Stimulated activated CD8-positive, alpha-beta memory T cell treated with anti-CD3 and anti-CD28 coated beads, Interleukin-4, amount 100 ng/mL, for 1 hour (primary cell): ENCODE measurements at places on chromosomes 2 and 18.

GRCh38 chr2:71125506-71126294 lies 4.3 kb downstream of the MCEE start:
- DNase-seq = no peak

GRCh38 chr2:28252311-28252710 lies 140.3 kb upstream of the FOSL2 start:
- no peak for DNase-seq

DNA sequence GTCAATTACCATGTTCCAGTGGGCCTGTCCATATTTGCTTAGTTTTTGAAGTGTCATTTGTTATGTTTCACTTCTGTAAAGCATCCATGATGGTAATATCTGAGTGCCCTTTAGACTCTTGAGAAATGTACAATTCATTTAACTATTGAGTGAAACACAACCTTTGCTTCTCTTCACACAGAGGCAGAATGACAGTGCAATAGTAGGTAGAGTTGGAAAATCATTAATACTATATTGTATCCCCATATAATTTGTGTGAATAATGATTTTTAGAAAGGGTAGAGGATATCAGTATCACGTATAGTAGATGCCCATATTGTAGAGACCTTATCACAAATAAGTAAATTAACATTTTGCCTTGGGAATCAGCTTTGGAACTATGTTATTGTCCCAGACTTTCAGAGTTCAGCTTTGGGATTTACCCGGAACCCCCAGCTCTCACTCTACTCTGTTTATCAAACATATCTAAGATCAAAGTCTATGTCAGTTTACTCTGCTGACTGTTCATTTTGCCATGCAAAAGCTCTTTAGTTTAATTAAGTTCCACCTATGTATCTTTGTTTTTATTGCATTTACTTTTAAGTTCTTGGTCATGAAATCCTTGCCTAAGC lies 172.7 kb upstream of the NOL4 start:
- no peak for DNase-seq

- no peak for DNase-seq
Measured at GRCh38 chr2:213227458-213227857, 56.8 kb upstream of the SPAG16 start.

DNA sequence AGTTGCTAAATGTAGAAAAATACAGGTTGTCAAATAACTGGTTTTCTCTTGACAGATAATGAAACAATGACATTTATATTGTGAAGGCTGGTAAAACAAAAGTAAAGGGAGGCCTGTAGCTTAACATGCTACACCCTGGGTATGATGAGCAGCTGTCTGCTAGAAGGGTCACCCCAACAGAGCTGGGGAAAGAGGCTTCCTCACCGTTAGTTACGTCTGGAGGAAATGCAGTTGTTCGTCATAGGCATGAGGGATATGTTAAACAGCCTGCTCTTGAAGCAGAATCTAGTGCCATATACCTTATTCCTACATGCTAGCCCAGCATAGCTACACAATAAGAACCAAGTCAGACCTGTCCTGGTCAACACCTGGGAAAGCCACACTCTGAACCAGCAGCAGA lies 49.9 kb downstream of the LPIN2 start:
- DNase-seq = no peak

GRCh38 chr2:152627351-152627957 lies 89.8 kb downstream of the PRPF40A start:
- DNase-seq = no peak

DNA sequence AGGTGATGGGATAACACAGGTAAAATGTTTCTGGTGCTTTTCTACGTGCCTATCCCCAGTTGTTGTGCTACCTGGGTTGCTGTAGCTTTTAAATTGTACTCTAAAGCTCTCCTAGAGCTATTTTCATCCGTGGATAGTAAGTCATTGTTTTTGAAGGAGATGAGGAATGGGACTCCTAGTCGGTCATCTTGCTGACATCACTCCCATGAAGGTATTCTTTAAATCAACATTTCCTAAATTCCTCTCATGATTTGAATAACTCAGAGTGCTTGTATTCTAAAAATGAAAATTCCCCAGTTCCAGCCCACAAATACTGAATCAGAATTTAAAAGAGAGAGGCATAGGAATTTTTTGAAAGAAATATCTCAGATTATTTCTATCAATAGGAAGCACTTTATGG lies 44.3 kb downstream of the CCDC148 start:
- DNase-seq = no peak

GRCh38 chr2:192128655-192129054 lies 66.1 kb downstream of the TMEFF2 start:
- no peak for DNase-seq
